Astrocyte of the spinal cord (primary cell): ENCODE measurements at places on chromosomes 3 and 15.

- no peak for DNase-seq
Observed at GRCh38 chr3:159837725-159838124, 150.9 kb upstream of the IL12A start.

- DNase-seq = no peak
Observed at GRCh38 chr3:98269846-98270245, 5.8 kb downstream of the OR5H6 start.

DNA sequence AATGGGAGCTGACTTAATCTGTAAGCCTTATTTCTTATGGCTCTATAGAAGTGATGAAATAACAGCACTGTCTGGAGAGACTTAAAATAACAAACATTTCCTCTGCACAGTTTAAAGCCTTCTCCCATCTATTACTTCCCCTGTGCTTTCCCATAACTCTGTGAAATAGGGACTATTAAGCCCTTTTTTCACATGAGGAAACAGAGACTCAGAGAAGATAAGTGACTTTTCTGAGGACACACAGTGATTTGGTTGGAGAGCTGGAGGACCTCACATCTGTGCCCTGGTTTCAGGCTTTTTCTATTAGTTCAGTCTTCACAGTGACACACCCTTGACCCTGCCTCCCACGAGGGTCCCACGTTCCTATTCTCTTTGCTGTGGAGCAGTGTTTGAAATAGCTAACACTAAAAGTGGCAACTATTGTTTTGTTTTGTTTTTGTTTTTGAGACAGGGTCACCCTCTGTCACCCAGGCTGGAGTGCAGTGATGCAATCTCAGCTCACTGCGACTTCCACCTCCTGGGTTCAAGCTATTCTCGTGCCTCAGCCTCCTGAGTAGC, 82.9 kb downstream of the ST6GAL1 start:
- peak; percentile 61 for DNase-seq

- no peak for DNase-seq
Observed at GRCh38 chr3:112297714-112298113, 3.7 kb upstream of the SLC9C1 start.

DNA sequence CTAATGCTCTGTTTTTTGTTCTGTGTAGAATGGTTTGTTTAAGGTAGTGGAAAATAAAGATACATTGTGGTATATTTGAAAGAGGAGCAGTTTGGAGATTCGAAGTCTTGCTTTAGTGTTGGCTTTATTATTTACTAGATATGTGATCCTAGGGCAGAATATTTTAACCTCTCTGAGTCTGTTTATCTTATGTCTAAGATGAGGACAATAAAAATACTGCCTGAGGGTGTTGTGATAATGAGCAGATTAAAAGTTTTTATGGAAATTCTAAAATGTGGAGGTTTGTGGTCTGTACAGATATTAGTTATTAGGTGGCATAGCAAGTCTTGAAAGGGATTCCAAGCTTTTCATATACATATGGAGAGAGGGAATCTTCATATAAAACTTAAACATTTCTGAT, 15.0 kb downstream of the TCF12 start:
- no peak for DNase-seq

DNA sequence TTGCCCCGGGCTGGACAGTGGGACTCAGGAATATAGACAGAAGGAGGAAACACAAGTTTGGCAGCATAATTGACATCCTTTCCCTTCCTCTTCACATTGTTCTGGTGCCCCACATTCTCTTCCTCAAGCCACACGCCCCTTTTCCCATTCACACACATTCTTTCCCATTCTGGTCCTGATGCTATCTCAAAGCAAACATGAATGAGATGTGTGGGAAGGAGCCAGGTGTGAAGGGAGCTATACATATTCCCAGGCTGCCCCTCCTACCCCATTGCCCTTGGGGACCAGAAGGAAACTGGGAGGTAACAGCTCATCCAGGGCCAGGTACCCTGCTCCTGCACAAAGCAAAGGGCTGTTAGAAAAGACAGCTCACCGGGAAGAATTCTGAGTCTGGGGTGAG, 23.4 kb upstream of the CLK3 start:
- DNase-seq = no peak

DNA sequence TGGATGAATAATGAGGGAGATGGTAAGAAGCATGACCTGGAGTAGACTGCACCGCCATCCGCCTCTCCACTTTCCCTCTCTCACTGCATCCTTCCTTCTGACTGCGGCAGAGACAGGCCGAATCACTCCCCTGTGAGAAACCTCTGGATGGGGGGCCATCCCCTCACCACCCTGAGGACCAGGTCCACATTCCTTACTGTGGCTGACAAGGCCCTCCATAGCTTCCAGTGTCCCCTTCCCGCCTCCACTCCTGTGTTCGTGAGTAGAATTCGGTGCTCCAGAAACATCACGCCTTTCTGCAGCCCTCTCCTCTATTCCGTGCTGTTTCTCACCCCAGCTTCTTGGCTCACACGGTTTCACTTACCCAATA, 2.8 kb downstream of the PIGZ start:
- no peak for DNase-seq

GRCh38 chr3:123767009-123767372, 117.1 kb downstream of the MYLK start:
- no peak for DNase-seq

DNA sequence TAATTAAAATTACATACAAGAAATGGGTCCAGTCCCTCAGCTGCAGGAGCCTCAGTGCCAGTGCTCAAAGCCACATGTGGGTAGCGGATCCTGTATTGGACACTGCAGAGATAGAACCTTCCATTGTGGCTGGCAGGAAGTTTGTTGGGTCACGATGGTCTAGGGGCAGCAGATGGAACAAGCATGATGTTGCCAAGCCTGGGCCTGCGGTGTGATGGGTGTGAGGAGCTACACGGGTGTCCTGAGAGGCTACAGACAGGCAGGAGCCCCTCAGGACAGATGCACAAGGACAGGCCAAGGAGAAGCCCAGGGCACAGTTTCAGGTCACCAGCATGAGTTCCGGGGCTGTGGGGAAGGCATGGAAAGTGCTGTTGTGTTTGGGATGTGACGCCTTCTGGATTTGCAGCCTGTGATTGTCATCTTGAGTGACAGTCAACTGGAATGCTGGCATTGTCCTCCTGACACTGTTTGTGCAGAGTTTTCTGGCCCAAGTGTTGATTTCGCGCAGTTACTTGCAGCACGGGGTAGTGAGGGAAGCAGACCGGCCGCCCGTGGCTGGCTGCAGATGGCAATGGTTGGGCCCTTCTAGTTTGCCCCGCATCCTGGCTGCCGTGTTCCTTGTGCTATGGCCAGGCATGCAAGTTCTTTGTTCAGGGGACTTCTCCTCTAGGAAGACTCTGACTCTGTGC, 177.1 kb downstream of the NSMCE3 start:
- no peak for DNase-seq

- DNase-seq = peak; percentile 12
Observed at GRCh38 chr15:87863152-87863551, 393.4 kb downstream of the NTRK3 start.

GRCh38 chr3:72299823-72300222, 514.9 kb upstream of the PROK2 start:
- no peak for DNase-seq

- no peak for DNase-seq
Observed at GRCh38 chr3:16432714-16433113, 80.8 kb downstream of the RFTN1 start.

DNA sequence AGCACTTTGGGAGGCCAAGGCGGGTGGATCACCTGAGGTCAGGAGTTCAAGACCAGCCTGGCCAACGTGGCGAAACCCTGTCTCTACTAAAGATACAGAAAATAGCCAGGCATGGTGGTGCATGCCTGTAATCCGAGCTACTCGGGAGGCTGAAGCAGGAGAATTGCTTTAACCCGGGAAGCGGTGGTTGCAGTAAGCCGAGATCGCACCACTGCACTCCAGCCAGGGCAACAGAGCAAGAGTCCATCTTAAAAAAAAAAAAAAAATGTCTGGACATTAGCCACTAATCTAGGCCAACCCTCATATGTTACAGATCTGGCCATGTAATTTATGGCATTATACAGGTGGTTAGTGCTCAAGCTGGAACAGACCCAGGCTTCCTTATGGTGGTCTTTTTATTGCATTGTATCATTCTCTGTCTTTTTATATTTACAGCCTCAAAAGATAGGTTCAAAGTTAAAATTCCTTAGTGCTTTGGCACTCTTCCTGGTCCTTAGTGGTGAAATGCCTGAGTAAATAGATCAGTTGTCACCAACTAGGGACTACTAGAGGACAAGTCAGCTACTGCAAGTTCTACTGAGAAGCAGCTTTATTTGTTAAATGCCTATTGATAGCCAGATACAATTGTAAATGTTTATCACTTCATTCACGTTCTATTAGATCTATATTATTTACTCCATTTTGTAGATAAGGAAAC, 16.0 kb downstream of the STARD9 start:
- DNase-seq = peak; percentile 67

DNA sequence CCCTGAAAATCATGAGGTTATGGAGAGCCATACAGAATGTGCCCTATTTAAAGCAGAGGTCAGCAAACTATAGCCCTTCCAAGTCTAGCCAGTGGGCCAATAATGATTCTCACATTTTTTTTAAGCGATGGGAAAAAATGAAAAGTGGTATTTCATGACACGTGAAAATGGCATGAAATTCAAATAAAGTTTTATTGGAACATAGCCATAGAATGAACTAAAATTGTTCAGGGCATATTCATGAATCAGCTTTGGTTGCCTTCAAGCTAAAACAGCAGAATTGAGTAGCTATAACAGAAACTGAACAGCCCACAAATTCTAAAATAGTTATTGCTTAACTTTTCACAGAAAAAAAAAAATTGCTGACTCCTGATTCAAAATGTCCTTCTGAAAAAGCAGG, 104.5 kb downstream of the TFG start:
- DNase-seq = no peak

- no peak for DNase-seq
Observed at GRCh38 chr3:178297199-178297598, 239.0 kb upstream of the KCNMB2 start.

DNA sequence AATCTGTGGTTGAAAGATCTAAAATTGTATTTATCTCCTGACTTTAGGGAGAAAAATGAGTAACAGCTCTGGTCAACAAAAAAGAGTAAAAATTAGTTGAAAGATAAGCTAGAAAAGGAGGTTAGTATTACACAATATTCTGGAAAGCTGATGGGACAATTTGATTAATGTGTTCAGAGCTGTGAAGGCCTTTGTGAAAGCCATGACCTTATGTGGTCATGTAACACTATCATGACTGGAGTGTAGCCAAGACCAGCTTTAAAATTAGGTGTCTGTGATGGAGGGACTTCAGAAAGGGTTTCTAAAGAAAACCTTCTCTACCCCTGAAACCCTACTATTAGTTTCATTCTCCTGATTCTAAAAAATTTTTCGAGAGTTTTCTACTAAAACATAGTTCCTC, 127.2 kb downstream of the NFKBIZ start:
- no peak for DNase-seq

DNA sequence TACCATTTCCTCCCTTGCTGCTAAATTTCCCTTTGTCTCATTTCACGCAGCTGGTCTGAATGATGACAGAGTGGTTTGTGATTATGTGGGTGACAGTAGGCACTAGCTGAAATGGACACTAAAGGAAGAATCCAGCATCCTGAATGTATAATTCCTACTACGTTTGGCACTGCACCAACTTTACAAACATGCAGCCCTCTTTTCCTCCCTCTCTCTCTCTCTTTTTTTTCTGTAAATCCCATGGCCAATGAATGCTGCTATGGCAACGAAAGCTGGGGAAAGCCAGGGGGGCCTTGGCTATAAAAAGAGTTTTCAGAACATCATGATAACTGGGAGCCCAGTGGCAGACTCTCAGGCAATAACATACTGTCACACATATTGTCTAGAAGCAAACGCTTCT, 367.2 kb upstream of the AGTR1 start:
- DNase-seq = no peak

DNA sequence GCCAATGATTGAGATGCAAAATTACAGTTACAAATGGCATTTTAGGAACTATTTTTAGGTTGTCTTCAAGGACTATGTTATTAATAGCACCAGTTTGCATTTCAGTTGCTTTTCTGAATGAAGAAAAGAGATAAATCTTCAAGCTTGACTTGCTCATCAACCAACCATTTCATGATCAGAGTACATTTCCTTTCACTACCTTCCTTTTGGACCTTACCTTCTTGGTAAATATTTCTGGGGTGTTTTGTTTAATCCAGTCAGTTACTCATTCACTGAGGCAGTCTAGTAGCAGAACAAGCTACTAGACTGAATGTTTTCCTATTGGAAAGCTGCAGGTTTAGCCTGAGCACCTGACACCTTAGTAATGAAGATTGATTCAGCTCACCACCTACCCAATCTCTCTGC, 8.2 kb downstream of the SLC27A2 start:
- no peak for DNase-seq

- DNase-seq = no peak
Observed at GRCh38 chr3:53199834-53200233, 38.8 kb downstream of the PRKCD start.

DNA sequence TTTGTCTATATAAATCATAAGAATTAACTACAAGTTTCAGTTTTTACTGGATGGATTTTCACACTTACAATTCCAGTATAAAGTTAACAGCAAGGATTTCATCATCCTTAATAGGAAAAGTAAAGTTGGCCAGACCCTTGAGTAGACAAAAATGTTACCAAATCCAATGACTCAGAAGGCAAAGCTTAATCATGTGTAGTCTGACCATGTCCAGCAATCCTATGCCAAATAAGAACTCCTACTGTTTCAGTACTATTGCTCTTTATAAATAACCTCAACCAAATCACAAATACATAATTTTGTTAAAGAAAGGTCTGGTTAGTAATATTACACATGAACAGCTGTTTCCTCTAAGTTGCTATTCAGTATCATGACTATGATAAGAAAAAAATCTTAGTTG, 35.0 kb downstream of the PLOD2 start:
- peak; percentile 94 for DNase-seq

DNA sequence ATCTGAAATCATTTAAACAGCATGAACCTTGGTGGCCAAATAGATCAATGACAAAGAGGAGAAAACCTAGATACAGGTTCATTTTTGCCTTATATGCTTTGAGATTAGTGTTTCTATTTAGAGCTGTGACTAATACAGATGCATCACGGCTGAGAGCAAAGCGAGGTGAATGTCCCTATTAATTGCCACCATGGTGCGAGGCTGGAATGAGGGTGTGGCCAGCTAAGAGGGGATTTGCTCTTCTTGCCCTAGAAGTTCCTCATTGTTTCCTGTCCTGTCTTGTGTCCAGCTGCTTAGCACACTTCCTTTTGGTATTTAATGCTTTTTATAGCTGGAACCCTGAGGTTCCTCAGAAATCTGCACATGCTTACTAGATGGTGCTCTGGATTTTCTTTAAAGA, 339.1 kb upstream of the RGMA start:
- no peak for DNase-seq

- no peak for DNase-seq
Observed at GRCh38 chr3:129583289-129583688, 23.2 kb downstream of the PLXND1 start.

- peak; percentile 41 for DNase-seq
Observed at GRCh38 chr15:62972814-62973213, 69.7 kb upstream of the TPM1 start.

DNA sequence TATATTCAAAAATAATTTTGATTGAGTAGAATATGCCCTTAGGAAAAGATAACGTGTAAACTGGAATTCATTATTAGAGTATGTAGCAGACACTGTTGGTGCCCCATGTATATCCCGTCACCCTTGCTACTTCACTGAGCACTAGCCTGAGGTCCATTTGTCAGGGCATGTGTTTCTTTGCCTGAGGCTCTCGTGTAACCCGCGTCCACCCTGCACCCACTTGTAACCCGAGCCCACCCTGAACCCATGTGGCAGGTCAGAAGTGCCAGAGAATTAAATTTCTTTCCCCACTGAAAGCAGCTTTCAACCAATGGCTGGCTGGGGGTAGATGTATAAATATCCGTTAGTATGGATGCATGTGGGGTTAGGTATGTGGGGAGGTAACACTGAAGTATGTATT, 474.2 kb upstream of the ZNF385D start:
- DNase-seq = no peak
